ENCODE measurements at places on chromosomes 3 and 15.
A peak's percentile ranks its signal among the peaks of the same experiment; 100 is the strongest.

GRCh38 chr15:33440900-33441299, 130.1 kb downstream of the RYR3 start:
- DNase-seq: no peak

DNA sequence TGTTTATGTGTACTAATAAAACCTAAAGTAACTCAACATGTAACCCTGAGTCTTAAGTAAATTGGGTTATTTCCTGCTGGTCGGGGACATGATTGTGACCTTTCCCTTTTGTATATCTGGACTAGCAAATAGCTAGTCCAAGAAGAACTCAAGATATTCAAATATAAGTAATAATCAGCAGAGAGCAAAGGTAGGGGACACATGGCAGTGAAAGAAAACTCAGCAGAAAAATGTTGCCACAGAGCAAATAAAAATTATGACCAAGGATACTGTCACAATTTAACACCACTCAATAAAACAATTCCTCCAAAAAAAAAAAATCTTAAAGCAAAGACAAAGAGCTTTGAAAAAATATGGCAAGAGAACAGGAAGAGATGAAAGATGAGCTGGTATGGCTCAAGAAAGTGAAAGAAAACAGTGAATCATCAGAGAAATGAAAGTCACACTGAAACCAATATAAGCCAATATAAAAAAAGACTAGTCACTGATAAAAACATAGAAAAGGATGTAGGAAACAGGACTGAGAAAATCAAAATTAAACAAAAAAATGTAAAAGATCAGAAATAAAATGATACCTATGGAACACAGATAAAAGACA, 43.4 kb downstream of the HLTF start:
- DNase-seq: no peak

DNA sequence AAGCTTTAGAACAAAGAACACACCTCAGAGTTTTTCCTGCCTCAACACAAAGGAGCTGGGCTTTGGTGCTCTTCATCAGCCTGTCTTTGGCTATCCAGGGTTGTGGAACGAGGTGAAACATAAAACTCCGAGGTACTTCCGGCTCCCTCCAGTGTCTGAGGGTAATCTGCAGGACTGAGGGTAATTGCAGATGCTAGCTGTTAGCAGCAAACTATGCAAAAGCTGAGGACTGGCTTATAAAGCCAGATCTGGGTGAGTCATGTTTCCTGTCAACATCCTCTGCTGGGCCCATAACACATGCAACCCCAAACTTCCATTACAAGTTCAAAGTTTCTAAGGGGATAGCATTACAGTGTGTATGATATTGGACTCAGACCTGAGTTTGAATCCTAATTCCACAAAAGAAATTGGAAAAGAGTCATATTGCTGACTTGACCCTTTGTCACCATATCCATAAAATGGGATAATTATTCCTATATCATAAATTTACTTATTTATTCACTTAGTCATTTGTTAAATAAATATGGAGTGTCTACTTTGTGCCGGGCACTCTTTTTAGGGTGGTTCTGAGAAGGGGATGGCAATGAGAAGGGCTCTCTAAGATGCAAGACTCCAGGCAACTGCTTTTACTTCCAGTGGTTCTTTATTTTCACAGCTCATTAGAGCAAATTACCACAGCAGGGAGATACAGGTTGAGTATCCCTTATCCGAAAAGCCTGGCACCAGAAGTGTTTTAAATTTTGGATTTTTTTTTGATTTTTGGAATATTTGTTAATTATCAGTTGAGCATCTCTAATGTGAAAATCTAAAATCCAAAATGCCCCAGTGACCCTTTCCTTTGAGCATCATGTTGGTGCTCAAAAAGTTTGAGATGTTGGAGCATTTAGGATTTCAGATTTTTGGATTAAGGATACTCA, 9.5 kb upstream of the TRIM69 start:
- no peak for DNase-seq

DNA sequence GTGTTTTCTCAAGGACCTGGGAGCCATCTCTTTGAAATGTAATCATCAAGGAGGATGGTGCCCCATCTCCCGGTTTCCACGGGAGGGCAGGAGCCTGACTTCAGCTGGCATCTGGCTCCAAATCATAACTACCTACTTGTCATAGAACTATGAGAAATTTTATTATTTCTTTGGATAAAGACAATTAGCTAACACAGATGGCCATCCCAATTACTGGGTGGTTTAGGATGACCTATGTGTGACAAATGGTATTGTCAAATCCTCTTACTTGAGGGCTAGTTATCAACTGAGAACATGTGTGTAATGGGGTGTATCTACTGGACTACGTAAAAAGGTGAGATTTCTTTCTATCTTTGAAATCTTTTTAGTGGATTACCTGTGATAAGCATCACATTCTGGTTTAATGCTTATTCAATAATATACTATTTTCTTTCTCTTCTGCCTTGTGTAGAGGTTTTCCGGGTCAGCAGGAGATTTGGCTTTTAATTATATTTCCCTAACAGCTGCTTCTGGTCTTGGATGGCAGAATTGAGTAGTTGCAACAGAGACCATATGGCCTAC, 15.3 kb upstream of the PARP14 start:
- DNase-seq: no peak

GRCh38 chr3:165206454-165207266, 10.5 kb upstream of the SLITRK3 start:
- peak; percentile 84 for DNase-seq

DNA sequence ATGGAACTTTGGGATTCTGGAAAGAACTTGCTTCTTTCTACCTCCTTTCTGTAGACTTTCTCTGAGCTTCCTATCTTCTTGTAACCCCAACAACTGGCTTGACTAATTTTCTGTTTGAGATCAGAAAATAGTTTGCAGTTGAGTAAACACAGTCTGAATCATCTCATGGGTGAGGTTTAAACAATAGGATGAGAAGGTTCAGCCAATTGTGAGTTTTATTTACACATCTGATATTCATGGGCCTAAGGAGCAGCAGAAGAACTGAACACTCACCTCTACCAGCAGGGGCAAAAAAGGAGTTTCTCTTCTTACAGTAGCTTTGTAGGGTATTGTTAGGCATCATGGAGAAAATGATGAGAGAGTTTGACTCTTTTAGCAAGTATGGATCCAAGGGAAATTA, 54.2 kb downstream of the DTWD1 start:
- no peak for DNase-seq

DNA sequence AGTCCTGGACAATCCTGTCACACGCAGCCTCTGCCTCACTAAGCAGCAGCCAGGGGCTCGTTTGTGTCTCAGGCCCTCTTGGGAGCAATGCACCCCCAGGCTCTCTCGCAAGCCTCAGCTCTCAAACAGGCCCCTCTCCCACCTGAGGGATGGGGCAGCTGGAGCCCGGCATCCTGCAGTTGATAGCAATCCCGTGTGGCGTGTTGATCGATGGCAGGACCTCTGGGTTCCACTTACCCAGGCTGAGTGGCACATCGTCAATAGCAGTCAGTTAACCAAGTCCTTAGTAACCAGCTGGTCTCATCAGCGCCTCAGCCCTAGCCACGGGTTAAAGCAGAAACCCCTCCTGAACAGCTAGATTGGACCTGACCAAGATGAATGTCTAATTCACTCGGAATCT, 36.5 kb upstream of the PLXNA1 start:
- DNase-seq: no peak

Measured in ecto neural progenitor cell (in vitro differentiated cells).